ENCODE measurements at places on chromosomes 12 and 14.
A peak's percentile ranks its signal among the peaks of the same experiment; 100 is the strongest.

- DNase-seq: peak; percentile 50
These were observed 126.2 kb downstream of the RFLNA start for GRCh38 chr12:124420996-124421674.

GRCh38 chr12:96751626-96752025 is 155.4 kb upstream of the NEDD1 start:
- DNase-seq: no peak

DNA sequence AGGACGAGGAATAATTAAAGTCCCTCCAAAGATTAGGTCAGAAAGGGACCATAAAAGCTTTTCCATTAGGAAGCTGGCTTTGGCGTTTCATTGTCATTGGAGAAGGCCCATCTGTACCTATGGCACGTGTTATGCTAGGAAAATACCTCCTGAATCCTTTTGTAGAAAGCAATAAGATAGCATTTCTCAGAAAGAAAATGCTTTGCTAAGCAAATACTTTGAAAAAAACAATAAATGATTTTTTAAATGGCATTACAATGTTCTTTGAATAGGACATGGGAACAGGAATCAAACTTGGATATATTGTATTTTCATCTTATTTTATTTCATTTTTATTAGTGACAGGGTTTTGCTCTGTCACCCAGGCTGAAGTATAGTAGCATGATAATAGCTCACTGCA is 967.7 kb downstream of the NRXN3 start:
- DNase-seq: no peak

- DNase-seq: peak; percentile 1
These were observed 21.1 kb downstream of the GSC start for GRCh38 chr14:94748667-94749347.

DNA sequence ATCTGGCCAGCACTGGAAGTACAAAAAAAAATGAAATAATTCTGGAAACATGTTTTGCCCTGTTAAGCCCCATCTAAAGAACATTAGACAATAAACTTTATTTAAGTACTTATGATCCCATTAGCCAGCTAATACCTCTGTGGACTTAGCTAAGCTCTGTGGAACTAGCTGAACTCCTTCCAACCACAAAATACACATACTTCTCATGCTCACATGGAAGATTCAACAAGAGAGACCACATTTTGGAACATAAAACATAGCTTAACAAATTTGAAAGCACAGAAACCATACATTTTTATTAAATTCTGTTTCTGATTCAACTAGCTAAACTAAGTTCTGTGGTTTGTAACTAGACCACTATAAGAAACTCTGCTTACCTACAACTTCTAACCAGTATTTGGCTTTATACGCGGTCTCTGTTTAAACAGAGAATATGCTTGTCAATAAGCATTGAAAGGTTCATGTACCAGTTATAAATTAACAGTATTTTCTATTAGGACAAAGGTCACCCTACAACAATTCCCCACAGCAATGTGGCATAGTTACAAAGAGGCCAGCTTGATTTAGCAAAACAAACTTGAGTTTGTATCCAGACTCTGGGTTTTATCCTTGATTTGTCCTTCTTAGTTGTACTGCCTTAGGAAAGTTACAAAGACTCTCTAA is 300.1 kb downstream of the C12orf50 start:
- no peak for DNase-seq

GRCh38 chr12:6834873-6835272 is 5.9 kb upstream of the GNB3 start:
- no peak for DNase-seq

DNA sequence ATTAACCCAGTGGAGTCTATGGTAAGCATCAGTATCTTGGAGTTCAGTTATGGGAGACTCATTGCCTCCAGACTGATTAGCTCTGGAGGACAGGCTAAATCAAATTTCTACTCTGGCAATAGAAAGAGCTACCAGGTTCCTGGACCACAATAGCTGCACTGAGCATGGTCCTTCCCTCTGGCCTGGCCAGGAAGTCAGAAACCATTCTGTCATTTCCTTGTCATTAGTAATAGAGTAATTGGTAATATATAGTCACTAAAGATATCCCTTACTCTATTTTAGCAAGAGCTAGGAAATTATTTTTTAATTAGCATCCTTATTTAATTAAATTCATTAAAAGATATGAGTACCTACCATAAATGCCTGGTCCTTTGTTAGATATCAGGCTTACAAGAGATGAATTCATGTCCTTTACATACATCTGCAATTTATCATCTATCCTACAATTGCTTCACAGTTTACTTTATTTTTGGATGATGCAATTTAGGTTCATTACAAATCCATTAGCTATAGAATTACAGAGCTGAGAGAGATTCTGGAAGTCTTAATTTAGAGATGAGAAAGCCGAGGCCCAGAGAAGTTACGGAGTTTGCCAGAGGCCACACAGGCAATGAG is 23.7 kb upstream of the TDRD9 start:
- DNase-seq: no peak

GRCh38 chr12:49030119-49030518 is 11.5 kb upstream of the PRKAG1 start:
- no peak for DNase-seq

- DNase-seq: no peak
These were observed 75.1 kb downstream of the ADGRD1 start for GRCh38 chr12:131028587-131029338.

- DNase-seq: no peak
These were observed 21.0 kb downstream of the PAH start for GRCh38 chr12:102896067-102896466.

DNA sequence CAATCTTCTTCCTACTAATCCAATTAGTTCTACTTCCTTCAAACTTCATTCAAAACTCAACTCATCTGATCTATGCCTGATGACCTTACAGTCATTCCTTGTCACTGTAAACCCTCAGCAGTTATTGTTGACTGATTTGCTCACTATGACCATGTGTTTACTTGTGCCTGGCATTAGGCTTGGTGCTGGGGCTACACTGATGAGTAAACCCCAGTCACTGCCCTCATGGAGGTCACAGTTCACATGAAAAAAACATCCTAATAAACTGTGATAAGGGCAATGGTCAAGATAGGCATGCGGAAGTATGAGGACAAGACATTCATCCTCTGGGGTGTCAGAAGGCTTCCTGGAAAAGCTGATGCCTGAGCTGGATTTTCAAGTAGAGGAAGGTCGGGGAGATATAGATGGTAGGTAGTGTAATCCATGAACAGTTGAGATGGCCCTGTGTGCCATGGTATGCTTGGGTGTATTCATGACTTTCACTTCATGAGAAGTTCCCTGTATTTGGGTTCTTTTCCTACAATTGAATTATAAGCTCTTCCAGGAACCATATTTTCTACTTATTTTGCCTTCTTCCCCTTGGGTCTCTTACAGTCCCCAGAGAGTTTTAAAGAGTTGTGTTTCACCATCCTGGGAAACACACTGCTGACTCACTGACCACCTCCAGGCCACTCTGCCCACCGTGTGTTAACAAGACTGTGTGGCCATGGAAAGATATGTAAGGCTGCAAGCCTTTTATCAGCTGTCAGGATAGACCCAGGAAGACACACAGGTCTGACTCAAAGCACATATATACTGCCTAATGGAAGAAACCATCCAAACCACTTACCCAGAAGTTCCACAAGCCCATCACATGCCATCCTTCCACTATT is 38.7 kb upstream of the DUSP6 start:
- DNase-seq: no peak

DNA sequence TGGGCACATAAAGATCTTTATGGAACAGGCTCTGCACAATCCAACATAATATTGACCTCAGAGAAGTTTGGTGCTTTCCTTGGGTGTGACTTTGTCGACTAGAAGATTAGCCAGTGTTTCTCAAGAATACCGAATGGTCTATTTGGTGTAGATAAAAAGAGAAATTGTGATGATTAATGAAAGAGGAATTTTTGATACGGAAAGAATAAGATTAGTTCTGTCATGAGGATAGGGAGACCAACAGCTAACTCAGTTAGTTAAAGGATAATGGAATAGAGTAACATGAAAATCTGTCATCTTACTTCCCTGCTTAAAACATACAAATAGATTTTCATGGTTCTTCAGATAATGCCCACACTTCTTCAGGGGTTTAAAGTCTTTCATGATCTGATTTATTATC is 24.2 kb downstream of the PTPRO start:
- no peak for DNase-seq

- DNase-seq: no peak
These were observed 91.6 kb upstream of the PTPRQ start for GRCh38 chr12:80352474-80352873.

GRCh38 chr12:47887529-47887928 is 17.3 kb downstream of the VDR start:
- no peak for DNase-seq

- DNase-seq: no peak
These were observed 159.2 kb upstream of the SLC38A2 start for GRCh38 chr12:46531804-46532203.

DNA sequence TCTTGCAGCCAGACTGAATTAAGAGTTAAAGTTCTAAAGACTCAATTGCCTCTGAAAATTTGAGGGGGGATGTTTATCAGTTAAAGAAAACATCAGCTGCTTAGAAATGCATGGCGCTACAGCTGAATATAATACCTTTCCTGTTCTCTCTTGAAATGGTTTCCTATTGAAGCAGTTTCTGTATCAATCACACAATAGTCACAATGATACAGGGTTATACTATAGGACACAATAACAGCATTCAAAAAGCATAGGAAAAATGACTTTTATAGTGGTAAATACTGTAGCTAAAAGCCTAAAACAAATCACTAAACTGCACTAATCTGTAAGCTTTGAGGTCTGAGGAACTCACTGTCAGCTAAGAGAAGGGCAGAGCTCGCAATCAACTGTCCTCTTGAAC is 15.2 kb downstream of the MDGA2 start:
- no peak for DNase-seq

- DNase-seq: no peak
These were observed 24.7 kb downstream of the OR4N2 start for GRCh38 chr14:19828314-19828713.

DNA sequence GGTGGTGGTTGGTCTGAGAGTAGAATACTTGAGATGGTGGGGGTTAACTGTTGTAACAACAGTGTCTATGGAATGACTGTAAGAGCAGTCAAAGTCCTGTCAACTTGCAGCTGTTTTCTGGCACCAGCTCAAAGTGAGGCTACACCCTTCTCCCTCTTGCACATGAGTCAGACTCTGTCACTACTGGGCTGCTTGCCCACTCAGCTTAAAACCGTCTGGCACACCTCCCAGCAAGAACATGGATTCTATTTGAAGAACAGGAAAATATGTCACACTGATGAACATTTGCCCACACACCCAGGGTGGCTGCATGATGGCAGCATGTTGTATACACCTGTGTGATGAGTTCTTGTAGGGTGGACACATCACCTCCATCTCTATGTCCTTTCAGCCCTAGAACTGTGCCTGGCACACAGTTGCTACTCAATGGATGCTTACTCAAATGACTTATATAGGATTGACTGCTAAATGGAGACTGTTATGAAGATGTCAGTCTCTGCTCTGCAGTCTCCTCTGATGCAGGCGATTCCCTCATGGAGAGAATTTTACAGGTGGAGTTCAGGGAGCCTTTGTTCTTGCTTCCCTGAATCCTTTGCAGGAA is 19.3 kb upstream of the SERPINA6 start:
- no peak for DNase-seq

GRCh38 chr14:102943454-102943853 is 21.0 kb downstream of the AMN start:
- no peak for DNase-seq

- no peak for DNase-seq
These were observed 51.8 kb upstream of the MMP17 start for GRCh38 chr12:131776237-131776889.

- no peak for DNase-seq
These were observed 1.6 kb upstream of the CKB start for GRCh38 chr14:103524002-103524935.

GRCh38 chr14:80586131-80586530 is 355.4 kb downstream of the CEP128 start:
- no peak for DNase-seq

- no peak for DNase-seq
These were observed 88.5 kb upstream of the DACT1 start for GRCh38 chr14:58549105-58549757.

GRCh38 chr14:34872822-34873588 is 2.2 kb downstream of the BAZ1A start:
- DNase-seq: no peak

Data from midbrain (tissue), 1 donor.